ENCODE measurements at places on chromosomes 7 and 10.

GRCh38 chr10:14602807-14603533, 171.7 kb downstream of the FAM107B start:
- no peak for DNase-seq

DNA sequence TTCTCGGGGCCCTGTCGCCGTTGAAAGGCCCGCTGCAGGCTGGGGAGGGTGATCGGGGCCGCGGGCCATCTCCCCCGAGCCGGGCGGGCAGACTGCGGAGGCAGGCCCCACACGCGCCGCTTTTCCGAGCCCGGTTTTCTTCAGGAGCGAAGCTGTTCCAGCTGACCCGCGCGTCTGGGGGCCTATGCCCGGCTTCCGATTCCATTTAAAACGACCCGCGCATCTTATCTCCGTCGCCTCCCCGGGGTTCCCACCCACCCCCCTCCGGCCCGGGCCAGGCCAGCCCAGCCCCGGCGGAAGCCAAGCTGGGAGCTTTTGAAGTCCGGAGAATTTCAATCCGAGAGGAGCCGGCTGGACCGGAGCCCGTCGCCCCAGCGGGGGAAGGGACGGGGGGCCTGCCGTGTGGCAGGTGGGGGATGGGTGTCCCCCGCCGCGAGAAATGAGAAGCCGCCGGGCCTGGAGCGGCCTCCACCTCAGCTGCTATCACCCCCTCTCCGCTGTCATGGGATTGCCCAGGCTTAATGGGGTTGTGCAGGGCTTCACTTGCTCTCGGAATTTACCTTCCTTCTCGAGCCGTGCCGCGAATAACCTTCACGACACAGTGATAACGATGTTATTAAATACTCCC, 3.1 kb upstream of the EVX1 start:
- no peak for DNase-seq

- DNase-seq, result no peak
Observed at GRCh38 chr7:154968336-154969001, 34.5 kb downstream of the PAXIP1 start.

- DNase-seq, result no peak
Observed at GRCh38 chr10:75774783-75775490, 343.5 kb downstream of the LRMDA start.

DNA sequence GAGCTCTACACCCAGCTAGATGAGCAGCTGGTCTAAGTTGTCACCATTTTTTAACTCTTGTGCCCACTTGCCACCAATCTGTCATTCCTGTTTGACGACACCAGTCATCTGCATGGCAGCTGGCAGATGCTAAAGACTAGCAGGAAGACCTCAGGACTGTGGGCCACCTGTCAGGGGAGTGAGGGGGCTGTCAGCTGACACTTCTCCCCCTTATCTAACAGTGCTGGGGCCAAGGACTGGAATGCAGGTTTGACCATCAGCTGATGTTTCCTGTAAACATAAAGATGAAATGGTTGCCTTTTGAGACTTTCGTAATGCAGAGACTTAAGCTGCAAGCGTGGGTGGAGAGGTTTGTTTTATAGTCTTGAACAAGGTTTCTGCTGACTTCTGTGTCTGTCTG, 93.5 kb downstream of the WNT2 start:
- no peak for DNase-seq

- DNase-seq, result no peak
Observed at GRCh38 chr10:105243381-105243780, 602.3 kb downstream of the SORCS3 start.

DNA sequence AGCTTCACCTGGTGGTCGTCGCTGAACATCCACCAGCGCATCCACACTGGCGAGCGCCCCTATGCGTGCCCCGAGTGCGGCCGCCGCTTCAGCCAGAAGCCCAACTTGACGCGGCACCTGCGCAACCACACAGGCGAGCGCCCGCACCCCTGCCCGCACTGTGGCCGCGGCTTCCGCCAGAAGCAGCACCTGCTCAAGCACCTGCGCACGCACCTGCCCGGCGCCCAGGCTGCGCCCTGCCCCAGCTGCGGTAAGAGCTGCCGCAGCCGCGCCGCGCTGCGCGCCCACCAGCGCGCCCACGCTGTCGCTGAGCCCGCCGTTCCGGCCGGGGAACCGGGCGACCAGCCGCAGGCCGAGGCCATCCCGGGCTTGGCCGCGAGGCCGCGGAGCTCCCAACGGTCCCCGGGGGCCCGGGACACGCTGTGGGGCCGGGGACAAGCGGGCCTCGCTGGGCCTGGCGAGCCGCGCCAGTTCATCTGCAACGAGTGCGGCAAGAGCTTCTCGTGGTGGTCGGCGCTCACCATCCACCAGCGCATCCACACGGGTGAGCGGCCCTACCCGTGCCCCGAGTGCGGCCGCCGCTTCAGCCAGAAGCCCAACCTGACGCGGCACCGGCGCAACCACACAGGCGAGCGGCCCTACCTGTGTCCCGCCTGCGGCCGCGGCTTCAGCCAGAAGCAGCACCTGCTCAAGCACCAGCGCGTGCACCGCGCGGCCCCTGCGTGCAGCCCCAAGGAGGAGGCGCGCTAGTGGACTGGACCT, 18.4 kb downstream of the ZNF775 start:
- no peak for DNase-seq

DNA sequence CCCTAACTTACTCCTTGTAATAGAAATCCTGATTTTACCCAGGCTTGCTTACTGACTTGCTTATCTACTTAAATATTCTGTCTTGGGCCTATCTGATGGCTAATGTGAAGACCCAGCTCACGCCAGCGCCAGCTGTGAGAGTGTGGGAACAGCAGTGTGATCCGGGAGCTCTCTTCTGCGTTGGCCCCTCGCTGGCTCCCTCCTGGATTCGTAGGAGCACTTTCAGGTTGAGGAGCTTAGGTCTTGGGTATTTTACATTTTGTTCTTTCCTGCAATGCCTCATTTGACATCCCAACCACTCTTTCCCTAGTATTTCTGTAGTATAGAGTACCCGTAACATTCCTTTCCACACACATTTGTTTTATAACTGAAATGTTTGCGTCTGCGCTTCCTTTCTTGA, 51.7 kb downstream of the CREM start:
- DNase-seq, result no peak

DNA sequence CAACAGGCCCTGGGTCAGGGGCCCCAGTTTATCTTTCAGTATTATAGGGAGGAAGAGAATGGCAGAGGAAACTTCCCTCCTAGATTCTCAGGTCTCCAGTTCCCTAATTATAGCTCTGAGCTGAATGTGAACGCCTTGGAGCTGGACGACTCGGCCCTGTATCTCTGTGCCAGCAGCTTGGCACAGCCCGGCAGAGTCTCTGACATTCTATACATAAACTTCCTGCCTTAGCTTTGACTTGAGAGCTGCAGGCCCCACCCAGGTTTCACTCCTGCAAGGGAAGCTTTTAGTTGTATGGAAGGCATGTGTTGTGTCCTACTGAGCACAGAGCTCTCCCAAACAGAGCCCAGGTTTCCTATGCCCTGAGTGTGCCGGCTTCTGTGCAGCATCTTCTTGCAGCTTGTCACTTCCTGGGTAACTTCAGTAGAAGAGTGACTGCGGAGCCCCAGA, 205.6 kb upstream of the PRSS58 start:
- no peak for DNase-seq

DNA sequence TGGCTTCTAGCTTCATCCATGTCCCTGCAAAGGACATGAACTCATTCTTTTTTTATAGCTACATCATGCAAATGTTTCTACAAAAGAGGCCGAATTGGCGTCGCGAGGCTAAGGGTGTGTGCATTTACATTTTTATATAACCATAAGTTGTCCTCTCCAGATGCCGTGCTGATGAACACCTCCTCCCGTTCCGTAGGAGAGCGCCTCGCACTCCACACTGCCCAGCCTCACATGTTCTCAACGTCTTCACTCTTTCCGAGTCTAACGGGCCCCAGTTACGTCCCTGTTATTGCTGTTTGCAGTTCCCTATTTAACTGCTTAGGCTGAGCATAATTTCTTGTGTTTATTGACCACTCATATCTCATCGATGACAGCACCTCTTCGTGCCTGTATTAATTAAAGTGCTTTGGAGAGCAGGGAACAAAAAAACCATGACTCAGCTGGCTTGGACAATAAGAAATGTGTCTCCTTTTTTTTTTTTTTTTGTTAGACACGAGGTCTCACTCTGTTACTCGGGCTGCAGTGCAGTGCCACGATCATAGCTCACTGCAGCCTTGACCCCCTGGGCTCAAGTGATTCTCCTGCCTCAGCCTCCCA, 113.5 kb upstream of the SDK1 start:
- no peak for DNase-seq

DNA sequence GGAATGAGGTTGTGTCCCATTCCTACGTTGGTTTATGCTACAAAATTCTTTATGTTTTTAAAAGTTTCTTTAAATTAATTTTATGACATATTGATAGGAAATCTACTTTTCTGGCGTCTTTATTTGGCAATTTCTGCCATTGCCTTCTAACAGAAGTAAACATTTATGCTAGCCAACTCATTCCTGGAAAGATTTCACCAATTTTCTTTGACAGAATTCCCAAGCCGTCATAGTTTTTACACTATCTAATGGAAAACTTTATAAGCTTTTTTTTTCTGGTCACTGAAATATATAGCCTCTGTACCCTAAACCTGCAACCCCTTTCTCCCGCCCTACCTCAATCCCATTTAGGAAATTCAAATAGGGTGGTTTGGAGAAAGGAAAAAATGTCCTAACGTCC, 6.1 kb upstream of the TCAF1 start:
- DNase-seq, result no peak

- DNase-seq, result no peak
Observed at GRCh38 chr10:35545079-35545657, 60.0 kb upstream of the GJD4 start.

- DNase-seq, result peak; percentile 89
Observed at GRCh38 chr10:35640474-35640873, 1.6 kb downstream of the FZD8 start.

- peak; percentile 67 for DNase-seq
Observed at GRCh38 chr10:47340608-47341170, 7.5 kb upstream of the RBP3 start.

DNA sequence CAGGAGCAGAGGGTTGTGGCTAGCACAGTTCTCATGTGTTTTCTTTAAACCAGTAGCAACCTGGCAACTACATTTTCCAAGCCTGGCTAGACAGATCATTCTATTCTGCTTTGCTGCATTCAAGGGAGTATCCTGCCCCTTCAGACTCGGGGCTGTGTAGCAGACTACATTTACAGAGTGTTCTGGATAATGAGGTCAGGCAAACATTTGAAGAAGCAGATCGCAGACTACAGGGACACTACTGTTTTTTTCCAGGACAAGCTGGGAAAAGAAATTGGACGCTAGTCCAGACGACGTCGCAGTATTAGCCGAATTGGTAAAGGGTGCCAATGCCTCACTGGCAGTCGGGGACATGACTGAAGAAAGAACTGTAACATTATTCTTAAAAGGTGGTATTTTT, 61.0 kb upstream of the PAPSS2 start:
- DNase-seq, result no peak

DNA sequence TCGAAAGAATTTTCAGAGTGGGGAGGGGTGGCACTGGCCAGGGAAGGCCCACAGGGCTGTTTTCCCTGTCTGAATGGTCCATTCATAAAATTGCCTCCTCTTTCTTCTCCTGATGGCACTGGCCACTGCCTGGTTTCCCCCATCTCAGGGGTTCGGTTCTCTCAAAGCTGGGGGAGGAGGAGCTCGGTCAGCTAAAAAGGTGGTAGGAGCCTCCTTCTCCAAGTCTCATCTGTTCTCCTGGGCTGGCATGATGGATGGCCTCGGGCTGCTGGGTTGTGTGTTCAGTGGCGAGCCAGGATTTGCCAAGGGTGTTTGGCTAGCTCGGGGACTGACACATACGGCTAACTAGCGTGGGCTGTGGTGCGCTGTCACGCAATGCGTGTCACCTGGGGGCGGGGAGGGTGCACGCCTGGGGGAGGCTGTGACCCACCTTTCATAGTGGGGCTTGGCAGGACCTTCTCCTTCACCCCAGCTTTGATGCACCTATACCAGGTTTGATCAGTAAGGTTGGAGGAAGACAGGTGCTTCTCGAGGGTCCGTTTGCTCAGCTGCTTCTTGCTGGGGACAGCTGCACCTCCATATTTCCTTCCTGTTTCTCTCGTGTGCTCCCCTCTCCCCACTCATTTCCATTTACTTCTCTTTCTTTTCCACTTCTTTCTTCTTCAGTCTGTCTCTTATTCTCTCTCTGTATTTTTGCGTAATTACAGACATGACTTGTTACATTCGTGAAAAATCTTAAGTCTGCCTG, 36.3 kb downstream of the RBM20 start:
- DNase-seq, result no peak

DNA sequence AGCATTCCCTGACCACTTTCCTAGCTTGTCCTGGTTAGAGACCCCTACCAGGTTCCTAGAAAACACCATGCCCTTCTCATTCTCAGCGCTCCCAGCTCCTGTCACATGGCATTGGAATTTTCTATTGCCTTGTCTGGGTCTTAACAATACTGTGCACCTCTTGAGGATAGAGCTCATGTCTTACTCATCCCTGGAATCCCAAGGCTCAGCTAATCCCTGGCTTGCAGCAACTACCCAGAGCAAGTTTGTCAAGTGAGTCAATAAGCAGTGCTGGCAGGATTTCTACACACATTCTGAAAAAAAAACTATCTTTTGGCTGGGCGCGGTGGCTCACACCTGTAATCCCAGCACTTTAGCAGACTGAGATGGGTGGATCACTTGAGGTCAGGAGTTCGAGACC, 11.7 kb upstream of the PRDX3 start:
- DNase-seq, result peak; percentile 22

DNA sequence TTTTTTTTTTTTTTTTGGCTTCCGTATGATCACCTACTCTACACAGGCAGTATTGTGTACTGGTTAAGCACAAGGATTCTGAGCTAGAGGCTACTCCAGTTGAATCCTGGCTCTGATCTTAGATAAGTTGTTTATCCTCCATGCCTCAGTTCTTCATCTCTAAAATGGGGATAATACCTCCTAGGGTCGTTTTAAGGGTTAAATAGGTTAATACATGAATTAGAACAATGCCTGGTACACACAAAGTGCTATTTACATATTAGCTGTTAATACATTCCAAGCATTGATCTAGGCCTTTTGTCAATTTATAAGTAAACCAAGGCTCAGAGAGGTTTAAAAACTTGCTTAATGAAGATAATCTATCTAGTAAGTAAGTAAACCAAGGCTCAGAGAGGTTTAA, 59.0 kb downstream of the ST7 start:
- no peak for DNase-seq

DNA sequence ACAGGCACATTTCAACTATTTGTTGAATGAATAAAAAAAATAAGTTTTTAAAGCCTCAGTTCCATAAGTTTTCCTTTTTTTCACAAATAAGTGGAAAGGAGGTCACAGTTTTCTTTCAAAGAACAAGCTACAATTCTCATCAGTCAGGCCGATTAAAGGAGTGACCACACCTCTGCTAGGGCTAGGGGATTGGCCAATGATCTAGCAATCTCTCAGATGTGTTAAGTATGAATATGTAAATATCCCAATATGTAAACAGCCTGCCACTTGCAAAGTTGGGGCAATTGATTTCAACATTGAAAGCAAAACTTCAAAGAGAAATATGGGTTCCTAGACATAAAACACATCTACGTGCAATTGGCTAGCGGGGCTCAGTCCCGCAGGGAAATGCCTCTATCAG, 614.9 kb downstream of the KCNMA1 start:
- no peak for DNase-seq

Measured in aorta (tissue), 5 donors.